SK-N-DZ (cell line): ENCODE measurements at places on chromosomes 7 and 10.
A peak's percentile ranks its signal among the peaks of the same experiment; 100 is the strongest.

- DNase-seq, result no peak
Measured at GRCh38 chr10:131061216-131061615, 250.3 kb downstream of the TCERG1L start.

GRCh38 chr10:30915146-30915545 lies 116.5 kb downstream of the ZNF438 start:
- no peak for DNase-seq

GRCh38 chr10:113643183-113643582 lies 20.7 kb downstream of the NRAP start:
- DNase-seq, result no peak

DNA sequence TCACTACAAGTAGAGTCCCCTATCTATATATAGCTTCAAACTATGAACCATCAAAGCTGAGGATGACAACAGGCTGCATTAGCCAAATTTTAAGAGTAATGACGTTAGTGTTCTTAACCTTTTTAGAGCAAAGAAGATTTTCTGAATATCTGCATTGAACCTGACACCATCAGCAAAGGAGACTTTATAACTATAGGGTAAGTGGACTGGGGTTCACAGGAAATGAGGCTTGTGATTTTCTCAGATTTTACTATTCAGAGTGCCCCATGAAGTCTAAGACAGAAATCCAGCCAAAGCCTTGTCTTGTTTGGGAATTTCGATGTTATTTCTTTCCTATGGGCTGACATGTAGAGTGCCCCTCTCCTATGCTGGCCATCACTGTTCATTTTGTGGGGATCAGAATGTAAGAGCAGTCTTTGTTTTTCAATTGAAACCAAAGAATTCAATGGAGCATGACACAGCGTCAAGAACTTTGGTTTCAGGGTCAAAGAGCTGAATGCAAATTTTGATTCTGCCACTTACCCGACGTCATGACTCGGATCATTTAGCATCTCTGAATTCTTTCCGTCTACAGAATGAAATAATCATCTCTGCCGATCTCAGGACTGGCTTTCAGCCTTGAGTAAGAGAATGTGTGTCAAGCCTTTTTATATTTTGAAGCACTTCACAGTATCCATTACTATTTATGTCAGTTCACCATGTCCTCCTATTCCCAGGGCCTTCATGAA lies 52.7 kb downstream of the DENND11 start:
- DNase-seq, result no peak

- DNase-seq, result no peak
Measured at GRCh38 chr7:157622000-157622399, 285.2 kb downstream of the DNAJB6 start.

DNA sequence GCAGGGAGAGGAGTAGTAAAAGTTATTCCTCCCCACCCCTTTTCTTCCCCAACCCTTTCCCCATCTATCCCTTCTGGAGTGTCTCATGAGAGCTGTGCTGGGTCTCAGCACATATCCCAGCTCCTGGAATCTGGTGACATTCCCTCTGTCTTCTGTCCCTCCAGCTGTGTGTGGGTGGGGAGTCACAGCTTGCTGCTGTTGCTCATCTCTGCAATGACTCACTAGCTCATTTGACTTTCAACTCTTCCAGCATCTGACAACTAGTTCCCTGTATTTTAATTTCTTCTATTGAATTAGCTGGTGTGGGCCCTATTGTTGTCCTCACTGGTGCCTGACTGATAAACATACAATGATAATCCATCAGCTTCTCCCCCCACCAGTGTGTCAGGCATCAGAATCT lies 198.9 kb upstream of the AUTS2 start:
- DNase-seq, result no peak

DNA sequence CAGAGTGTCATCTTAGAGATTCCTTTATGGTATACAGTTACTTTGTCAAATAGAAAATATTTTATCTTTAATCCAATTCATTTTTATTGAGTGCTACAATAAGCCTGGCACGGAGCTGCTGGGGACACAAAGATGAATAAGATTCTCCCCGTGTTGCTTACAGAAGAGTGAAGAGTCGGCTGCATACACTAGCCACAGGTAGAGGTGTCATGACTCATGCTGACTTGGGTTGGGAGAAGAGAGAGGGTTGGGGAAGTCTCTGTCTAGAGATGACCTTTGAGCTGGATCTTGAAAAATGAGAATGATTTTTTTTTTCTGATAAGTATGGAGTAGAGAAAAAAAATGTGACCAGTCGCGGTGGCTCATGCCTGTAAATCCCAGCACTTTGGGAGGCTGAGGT lies 289.9 kb upstream of the CELF2 start:
- no peak for DNase-seq

DNA sequence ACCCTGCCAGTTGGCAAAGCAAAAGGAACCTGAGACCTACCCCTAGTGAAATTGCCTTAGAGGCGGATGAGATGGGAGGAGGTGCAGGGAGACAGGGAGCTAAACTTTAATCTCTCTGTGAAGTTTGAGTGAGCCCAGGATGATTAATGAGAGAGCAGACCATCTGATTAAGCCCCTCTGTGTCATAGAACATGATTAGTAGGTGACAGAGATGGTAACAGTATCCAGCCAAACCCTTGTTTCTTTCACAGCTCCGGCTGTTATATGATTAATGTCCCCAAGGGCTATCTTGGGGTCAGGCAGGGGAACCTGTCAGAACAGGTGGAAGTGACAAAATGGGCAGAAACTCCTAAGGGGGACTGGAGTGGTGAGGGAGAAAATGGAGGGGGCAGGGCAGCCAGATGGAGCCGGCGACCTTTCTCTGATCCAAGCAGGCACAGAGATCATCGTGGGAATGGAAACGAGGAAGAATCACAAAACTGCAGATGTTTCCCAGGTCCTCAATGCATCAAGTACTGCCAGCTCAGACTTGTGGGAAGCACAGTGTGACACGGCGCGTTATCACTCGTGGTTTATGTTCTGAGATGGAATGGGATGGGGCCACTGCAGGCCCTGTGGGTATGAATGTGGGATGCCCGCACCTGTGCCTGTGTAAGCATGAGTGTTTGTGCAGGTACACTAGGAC lies 684.2 kb downstream of the LRMDA start:
- DNase-seq, result peak; percentile 77

GRCh38 chr10:26508016-26508415 lies 69.9 kb downstream of the APBB1IP start:
- no peak for DNase-seq

GRCh38 chr10:4633186-4633585 lies 192.8 kb upstream of the AKR1E2 start:
- DNase-seq, result no peak

DNA sequence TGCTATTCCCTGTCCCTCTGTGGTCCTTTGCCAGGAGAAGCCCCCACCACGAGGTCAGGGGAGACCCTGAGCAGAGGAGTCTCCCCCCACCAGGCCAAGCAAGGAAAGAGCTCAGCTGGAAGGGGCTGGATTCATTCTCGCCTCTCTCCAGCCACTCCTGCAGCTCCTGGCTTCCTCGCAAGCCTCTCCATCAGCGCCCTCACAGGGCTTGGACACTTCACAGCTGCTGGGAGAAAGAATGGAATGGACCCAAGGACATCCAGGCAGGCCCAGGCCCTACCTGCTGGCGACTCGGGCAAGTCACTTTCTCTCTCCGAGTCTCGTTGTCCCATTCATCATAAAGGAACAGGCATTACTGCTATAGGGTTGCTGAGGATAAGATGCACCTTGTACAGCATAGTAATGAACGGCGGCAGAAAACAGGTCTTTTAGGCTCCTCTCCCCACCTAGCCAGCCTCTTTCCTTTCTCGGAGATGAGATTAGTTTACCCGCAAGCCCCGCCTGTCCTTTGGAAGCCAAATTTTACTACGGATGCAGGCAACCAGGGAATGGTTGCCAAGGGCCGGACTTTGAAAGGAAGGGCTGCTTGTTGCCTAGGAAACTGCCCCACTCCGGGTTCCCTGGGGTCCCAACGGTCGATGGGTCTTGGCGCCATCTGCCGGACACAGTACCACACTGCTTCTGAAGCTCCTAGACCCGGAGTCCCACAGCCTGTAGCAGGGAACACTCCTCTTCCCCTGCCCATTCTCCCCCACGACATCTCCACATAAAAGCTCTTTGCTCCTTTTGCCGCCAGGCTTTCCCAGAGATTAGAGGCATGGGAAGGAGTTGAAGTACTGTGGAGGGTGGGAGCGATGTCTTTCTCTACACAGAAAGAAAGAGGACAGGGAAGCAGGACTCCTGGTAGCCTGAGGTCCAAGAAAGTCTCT lies 22.3 kb downstream of the IMPDH1 start:
- DNase-seq, result peak; percentile 87

GRCh38 chr7:38438970-38439369 lies 165.5 kb upstream of the TARP start:
- no peak for DNase-seq

GRCh38 chr7:159205833-159206232 lies 61.2 kb upstream of the VIPR2 start:
- no peak for DNase-seq

GRCh38 chr7:125661-126060 lies 66.7 kb upstream of the FAM20C start:
- no peak for DNase-seq

- DNase-seq, result no peak
Measured at GRCh38 chr7:70008466-70008865, 410.2 kb downstream of the AUTS2 start.

- DNase-seq, result no peak
Measured at GRCh38 chr7:141340991-141341390, 210.2 kb upstream of the AGK start.

DNA sequence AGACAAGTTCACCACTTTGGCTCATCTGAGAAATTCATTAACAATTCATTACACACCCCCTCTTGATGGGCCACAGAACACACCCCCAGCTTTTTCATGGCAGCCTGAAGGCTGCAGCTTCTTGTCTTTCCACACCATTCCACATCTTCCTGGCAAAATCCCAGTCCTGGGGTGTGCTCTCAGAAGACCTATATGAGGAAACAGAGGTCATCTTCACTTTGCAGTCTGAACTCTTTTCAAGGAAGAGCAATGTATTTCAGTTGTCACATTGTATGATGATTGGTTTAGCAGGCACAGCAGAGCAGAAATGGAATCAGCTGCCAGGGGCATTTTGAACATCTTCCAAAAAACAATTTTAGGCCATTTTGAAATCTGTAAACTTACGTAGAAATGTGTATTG lies 7.8 kb upstream of the LRRC27 start:
- DNase-seq, result no peak

- DNase-seq, result peak; percentile 51
Measured at GRCh38 chr7:3722396-3722922, 421.4 kb downstream of the SDK1 start.

DNA sequence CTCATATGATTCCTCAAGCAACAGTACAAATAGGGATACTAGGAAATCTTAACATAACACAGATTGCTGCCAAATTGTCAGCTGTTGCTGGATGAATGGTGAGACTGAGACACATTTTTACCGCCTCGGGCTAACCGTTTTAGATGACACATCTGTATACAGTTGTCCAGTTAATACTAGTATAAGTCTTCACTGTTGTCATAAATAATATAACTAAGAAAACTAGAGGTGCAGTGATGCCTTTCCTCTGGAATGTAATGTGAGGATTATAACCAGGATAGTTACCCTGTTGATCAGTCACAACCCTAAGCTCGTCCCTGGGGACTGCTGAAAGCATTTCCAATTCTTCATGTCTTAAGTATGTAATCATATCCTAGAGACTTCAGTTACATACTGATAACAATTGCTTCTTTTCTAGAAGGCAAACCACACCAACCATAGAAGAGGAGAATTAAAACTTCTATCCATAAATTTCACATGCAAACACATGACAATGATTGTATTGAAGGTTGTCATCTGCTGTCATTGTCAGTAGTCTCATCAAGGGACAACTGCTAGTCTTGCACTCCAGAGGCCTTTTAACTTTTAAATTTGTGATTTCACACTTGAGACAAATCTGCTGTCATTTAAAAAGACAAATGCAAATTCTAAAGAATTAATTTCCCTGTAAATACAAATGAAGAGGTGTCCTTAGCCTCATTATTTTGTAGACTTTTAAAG lies 100.4 kb upstream of the SEMA3D start:
- DNase-seq, result peak; percentile 5

GRCh38 chr7:48441848-48442492 lies 270.7 kb downstream of the ABCA13 start:
- no peak for DNase-seq

GRCh38 chr10:21401196-21401595 lies 124.3 kb downstream of the SKIDA1 start:
- no peak for DNase-seq

DNA sequence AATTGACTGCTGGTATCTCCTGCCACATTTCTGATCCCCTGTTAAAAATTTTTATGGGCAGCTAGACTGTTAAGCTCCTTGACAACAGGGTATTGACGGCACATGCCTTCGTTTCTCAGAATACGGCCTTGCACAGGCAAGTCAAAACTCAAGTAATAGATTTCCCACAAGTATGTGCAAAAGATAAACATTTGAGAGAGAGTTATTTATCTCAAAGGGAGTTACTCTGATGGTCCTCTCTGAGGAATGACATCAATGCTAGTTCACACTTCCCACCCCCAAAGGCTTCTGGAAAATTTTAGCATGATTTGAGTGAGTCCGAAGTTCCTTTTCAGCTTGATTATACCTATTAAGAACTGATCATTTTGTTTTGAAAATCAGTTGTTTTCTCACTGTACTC lies 71.9 kb downstream of the JCAD start:
- no peak for DNase-seq

DNA sequence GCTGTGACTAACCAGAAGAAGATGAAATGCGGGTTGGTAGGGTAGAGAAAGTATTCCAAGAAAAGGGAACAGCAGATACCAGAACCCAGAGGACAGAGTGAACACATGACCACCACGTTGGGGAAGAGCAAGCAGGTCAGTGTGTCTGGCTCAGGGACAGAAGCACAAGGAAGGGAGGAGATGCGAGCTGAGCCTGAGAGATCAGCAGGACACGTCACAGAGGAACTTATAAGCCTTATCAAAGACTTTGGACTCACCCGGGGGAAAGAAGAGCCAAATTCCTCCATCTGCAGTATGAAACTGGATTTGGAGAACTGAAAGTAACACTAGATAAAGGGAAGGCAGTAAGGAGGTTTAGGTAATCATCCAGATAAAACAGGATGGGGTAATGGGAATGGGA lies 232.1 kb upstream of the NPVF start:
- no peak for DNase-seq
